Astrocyte (in vitro differentiated cells and primary cell): ENCODE measurements at places on chromosomes 7 and 10. TPM values are rescaled to one million over a fixed set of nuclear protein-coding genes. Genes with fewer than 3 reads are reported as not detected.

ANKRD61 gene
- total RNA-seq = 0.18 and 0.31 TPM in 2 replicates

DNA sequence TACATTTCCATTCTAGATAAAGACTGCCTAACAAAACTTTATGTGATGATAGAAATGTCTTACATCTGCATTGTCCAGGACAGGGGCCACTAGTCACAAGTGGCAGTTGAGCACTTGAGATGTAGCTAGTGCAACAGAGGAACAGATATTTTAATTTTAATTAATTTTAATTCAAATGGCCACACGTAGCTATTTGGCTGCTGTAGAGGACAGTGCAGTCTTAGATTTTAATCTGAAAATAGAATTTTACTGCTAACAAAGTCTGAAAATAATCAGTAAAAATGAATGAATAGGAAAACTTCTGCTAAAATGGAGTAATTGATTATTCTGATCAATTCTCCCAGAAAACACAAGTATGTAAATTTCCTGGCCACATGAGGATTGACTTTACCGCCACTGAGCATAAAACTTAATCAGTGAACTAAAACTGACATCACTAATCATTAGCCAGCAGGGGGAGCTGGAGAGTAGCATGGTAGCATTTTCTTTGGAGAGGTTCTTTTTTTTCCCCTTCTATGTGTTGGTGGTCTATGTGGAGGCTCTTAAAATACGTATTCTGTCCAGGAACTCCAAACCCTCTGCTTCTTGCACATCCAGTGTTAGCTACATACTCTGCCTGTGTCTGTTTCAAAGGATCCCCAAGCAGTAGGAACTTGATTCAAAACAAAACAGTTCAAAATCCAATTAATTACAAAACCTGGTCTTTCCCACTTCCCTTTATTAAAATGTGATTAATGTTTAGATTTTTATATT is 52.1 kb downstream of the TSPAN12 start:
- H3K4me3 ChIP-seq = no peak overlapping the region
- no peak overlapping the region for H3K27ac ChIP-seq
- no peaks in the 10 kb centered on the region for H3K36me3 ChIP-seq
- no peaks in the 10 kb centered on the region for H3K4me1 ChIP-seq
- H3K27me3 ChIP-seq = no peaks in the 10 kb centered on the region

PPP1R3C gene
- 3.7 and 4.9 TPM in 2 replicates for total RNA-seq

DNA sequence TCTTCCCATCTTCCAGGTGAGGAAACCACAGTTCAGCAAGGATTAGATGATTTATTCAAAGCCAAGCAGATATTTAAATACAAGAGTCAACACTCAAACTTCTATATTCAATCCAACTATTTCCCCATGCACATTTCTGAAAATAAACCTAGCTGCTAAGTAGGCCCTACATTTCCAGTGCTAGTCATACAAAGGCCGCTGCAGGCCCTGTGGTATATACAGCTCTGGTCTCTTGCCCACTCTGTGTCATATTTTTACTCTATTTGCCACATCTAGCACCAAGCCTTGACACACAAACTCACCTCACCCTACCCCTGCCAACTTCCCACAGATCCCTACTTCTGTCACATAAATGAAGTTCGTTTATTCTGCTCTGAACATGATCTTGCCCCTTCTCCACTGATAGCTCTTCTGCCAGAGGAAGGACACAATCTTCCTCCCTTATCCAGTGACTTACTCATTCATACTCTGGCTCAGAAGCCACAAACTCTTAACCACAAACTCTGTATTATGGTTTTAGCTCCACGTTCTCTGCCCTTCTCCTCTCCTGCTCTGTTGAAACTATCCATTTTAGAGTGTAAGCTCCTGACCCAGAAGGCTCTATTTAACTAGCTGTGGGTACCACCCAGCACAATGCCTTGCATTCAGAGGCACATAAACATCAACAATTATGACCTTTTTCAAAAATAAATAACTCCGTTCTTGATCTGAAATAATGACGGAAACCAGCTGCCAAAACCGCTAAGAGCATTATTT is 180.7 kb downstream of the CPEB3 start:
- H3K4me1 ChIP-seq = peaks cover 6% of the 10 kb centered on the region
- no peak overlapping the region for H3K4me3 ChIP-seq
- peak; percentile 77 for DNase-seq
